ENCODE measurements at places on chromosomes 5 and 9.
A peak's percentile ranks its signal among the peaks of the same experiment; 100 is the strongest.

- DNase-seq = peak; percentile 32
These were observed 66.0 kb upstream of the KLF9 start for GRCh38 chr9:70480405-70480980.

- no peak for DNase-seq
These were observed 63.5 kb upstream of the SLC2A8 start for GRCh38 chr9:127333221-127334064.

DNA sequence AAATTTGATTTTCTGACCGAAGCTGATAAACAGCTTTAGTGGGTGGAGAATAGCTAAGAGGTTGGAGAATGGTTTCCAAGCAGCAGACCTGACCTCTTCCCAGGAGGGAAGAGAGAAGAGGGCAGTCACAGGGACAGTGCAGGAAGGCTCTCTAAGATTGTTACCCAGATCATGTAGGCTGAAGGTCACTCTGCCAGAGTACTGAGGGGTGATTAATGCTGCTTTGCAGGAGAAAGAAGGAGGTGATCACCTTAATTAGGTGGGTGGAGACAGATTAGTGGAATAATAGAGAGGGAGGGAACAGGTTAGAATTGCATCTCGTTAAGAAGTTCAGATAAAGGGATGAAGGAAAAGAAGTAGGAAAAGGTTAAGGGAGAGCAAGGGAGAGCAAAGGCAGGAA is 440.5 kb downstream of the BRINP1 start:
- no peak for DNase-seq

DNA sequence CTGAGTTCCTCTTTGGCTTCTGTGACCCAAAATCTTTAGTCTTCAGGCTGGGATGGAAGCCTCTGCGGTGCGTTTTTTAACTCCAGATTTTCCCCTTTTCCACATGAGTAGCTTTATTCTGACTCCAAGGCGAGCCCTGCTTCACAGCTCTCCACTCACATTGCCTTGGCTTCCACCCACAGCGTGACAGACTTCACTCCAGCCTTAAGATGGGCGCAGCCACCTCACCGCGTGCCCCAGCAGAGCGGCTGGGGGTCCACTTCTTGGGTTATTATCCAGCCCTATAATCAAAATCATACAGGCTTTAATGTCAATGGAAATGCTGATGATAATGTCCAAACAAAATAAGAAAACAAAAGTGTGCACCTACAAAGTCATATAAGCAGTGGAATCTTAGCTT is 1.2 kb downstream of the EXOC3 start:
- DNase-seq = no peak

DNA sequence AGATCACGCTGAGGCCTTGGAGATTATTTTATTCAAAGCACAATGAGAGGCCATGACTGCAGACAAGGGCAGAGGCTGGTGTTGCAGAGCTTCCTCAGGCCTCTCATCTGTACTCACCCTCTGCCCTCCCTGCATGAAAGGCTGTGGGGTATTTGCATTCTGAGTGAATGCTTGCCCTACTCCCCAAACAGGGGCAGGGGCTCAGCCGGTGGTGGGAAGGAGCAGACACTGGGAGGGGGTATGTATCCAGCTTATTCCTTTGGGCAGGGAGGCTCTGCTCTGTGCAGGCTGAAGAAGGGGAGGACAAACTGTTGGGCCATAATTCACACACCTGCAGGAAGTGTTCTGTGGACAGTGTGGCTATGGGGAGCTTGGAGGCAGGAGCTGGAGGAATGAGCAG is 148.4 kb upstream of the PANK3 start:
- DNase-seq = no peak

DNA sequence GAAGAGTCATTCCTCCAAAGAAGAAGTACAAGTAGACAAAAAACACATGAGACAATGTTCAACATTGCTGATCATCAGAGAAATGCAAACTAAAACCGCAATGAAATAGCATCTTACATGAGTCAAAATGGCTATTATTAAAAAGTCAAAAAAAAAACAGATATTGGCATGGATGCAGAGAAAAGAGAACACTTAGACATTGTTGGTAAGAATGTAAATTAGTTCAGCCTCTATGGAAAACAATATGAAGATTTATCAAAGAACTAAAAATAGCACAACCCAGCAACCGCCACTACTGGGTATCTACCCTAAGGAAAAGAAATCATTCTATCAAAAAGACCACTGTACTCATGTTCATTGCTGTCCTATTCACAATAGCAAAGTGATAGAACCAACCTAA is 157.5 kb downstream of the CHSY3 start:
- no peak for DNase-seq

DNA sequence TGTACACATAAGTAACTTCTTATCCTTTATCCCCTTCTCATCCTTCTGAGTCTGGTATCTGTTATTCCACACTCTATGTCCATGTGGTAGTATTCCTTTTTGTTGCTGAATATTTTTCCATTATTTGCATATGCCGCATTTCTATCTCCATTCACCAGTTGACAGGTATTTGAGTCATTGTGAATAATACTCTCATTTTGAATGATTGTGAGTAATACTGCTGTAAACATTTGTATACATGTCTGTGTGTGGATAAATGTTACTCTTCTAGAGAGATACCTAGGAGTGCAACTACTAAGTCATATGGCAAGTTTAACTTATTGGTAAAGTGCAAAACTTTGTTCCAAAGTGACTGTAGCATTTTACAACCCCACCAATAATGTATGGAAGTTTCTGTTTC is 15.6 kb downstream of the RIC1 start:
- no peak for DNase-seq

- DNase-seq = no peak
These were observed 33.4 kb upstream of the FIBCD1 start for GRCh38 chr9:130972277-130972956.

DNA sequence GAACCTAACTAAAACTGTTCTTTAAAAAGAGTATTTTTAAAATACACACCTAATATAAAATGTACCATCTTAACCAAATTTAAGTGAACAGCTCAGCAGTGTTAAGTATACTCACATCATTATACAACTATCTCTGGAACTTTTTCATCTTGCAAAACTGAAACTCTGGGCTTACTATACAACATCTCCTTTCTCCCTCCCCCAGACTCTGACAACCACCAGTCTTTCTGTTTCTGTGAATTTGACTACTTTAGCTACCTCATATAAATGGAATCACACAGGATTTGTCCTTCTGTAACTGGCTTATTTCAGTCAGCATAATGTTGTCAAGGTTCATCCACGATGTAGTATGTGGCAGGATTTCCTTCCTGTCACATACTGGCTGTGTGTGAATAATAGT is 93.5 kb downstream of the FOXD1 start:
- DNase-seq = no peak

DNA sequence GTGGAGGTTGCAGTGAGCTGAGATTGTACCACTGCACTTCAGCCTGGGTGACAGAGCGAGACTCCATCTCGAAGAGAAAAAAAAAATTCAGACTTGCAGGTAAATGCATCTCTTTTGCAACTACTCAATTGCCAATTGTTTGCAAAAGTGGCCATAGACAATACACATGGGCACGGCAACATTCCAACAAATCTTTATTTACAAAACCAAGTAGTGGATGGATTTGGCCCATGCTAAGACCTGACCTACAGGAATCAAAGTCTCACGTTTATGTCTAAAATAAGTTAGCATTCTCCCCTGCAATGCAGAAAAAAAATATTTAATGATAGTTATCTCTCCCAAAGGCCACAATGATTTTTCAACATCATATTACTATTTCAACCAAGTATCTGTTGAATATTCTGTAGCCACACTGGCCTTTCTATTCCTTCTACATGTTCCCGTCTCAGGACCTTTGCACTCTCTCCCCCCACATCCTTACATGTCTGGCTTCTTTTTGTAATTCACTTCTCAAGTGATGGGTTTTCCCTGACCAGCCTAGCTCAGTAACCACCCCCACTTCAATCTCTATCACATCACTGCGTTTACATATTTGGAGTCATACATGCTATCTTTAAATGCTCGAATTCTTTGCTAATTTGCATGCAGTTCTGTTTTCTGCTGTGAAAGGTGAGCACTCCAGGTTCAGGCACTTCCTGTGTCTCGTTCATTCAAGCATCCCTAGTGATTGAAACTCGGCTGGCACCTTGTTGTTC is 54.2 kb downstream of the FNBP1 start:
- no peak for DNase-seq

- peak; percentile 47 for DNase-seq
These were observed 380.6 kb downstream of the ADGRV1 start for GRCh38 chr5:90939211-90939610.

- DNase-seq = no peak
These were observed 179.8 kb downstream of the ENC1 start for GRCh38 chr5:74460694-74461093.

- DNase-seq = peak; percentile 7
These were observed 30.2 kb downstream of the MLANA start for GRCh38 chr9:5920860-5921328.

DNA sequence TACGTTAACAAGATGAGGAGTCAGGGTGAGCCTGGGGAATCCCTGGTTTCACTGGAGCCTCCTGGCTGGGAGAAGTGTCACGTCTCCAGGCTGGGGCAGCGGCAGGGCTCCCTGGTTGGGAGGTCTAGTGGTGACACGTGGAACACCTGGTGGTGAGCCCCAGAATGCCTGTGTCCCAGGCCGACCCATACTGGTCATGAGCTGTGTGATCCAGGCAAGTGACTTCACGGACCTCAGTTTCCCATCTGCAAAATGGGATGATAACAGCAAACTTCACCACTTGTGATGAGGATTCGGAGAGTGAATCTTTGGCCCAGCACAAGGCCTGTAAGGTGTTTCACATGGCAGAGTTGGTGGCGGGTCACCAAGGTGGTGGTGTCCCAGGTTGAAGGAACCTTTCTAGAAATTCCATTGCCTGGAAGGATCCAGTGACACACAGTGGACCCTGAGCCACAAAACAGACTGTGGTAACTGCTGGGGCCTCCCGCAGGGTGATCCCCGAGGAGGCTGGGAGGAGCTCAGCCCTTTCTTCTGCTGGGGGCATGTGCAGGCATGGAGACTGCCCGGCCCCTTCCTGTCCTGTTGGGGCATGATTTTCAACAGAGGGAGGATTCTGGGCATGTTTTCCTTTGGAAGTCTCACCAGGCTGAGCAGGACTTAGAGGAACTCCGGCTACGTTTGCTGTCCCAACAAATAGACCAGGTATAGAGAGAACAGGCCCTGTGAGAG is 153.9 kb upstream of the IER5L start:
- no peak for DNase-seq

- no peak for DNase-seq
These were observed 106.8 kb upstream of the PTGER4 start for GRCh38 chr5:40572937-40573336.

- no peak for DNase-seq
These were observed 1.5 kb downstream of the OMD start for GRCh38 chr9:92422611-92423338.

GRCh38 chr9:83629433-83630104 is 6.6 kb downstream of the IDNK start:
- no peak for DNase-seq

GRCh38 chr9:114216081-114216480 is 60.7 kb downstream of the COL27A1 start:
- peak; percentile 50 for DNase-seq

DNA sequence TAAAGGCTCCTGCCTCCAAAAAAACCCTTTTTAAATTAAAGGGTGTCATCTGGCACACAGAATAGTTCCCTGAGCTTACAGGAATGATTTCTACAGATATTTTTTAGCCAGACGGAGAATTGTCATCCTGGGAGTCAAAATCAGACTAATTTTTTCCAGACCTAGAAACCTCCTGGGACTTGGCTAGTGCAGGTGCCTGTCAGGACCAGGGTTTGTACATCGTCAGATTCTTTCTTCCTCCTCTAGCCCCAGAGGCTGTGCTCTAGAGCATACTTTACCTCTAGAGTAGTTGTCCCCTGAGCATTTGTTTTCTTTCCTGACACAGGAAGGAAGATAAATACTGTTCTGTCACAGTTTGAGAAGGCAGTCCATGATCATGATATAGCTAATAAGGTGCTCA is 52.5 kb downstream of the RAB3C start:
- no peak for DNase-seq

DNA sequence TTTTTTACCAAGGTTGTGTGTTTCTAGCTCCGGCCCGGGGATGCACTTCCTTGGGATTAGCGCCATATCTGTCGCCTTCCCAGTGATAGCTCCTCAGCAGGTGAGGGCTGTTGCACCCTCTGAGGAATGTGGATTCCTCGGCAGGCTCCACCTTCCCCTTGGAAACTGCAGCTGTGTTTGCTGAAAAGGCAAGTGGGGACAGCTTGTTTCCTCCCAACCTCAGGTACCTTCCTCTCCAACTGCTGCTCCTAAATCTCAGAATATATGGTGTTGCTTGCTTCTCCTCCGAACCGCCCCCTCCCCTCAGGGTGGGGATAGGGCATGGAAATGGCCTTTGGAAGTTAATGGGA is 1.3 kb downstream of the SLC1A1 start:
- no peak for DNase-seq

DNA sequence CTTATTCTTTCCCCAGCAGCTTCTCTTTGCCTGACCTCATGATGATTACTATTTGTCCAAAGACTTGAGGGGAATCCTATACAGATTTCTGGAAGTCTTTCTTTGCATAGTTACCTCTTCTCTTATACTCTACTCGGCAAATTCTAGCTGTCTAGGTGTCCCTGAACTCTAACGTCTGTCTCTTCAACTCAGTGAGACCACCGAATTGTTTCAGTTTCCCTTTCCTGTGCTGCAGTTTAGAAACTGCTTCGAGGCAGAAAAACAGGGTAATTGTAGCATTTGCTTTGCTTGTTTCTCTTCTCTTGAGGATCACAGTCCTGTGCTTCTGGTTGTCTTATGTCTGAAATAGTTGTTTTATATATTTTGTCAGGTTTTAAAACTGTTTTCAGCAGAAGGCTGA is 14.8 kb downstream of the LVRN start:
- DNase-seq = no peak

- no peak for DNase-seq
These were observed 18.6 kb upstream of the AGXT2 start for GRCh38 chr5:35066260-35066795.

- DNase-seq = no peak
These were observed 74.3 kb upstream of the MOCS2 start for GRCh38 chr5:53183880-53184279.

DNA sequence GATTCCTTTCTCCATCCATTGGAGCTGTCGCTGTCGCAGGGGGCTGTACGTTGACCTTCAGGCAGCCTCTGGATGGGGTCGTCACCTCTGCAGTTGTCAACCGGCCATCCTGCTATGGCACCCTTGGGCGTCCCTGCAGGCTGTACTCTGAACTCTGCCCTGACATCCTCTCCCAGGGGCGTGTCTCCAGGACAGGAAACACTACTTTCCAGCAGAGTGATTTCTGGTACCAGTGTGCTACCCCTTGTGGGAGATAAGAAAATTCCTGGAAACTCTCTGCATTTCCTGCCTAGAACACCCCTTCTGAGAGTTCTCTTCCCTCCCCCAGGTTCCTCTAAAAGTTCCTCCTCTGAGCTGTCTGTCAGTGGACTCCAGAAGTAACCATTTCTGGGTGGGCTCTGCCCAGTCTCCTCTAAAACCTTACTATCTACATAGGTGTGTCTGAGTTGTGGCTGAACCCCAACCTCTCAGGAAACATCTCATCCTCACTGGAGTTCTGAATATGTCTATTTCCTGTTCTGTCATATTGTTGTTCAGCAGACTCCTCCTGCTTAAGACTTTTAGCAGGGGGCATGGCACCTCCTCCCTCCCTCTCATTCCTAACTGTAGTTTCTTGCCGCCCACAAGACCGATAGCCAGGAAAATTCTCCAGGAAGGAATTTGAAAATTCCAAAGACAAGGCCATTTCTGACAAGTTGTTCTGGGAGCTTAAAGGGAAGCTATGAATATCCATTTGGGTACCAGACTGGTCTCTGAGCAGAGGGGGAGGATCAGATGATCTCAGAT is 145.3 kb upstream of the RASEF start:
- no peak for DNase-seq

GRCh38 chr5:78618303-78618702 is 30.3 kb downstream of the LHFPL2 start:
- DNase-seq = no peak

- no peak for DNase-seq
These were observed 813 bp upstream of the SLU7 start for GRCh38 chr5:160419458-160420330.

All from EL (cell line).